ENCODE measurements at places on chromosomes 2 and 18. TPM values are rescaled to one million over a fixed set of nuclear protein-coding genes. Genes with fewer than 3 reads are reported as not detected.

The TMEM37 gene
- not detected for total RNA-seq

- no peak overlapping the region for H3K4me3 ChIP-seq
- no peaks in the 10 kb centered on the region for H3K36me3 ChIP-seq
- DNase-seq = no peak
- no peak overlapping the region for H3K27ac ChIP-seq
Measured at GRCh38 chr18:53950545-53950944, 273.9 kb downstream of the MBD2 start.

The GPATCH11 gene
- total RNA-seq = 13.2 TPM

The SFTPB gene
- total RNA-seq = not detected

GRCh38 chr18:62812242-62812641 lies 96.9 kb downstream of the PHLPP1 start:
- H3K4me3 ChIP-seq = no peak overlapping the region
- no peak for DNase-seq
- H3K27me3 ChIP-seq = no peaks in the 10 kb centered on the region
- H3K36me3 ChIP-seq = no peaks in the 10 kb centered on the region
- peaks cover 2% of the 10 kb centered on the region for H3K4me1 ChIP-seq

The NPPC gene
- total RNA-seq = 18.5 TPM

- H3K27me3 ChIP-seq = peaks cover 5% of the 10 kb centered on the region
- peaks cover 19% of the 10 kb centered on the region for H3K4me1 ChIP-seq
- H3K4me3 ChIP-seq = peak overlapping the region; percentile 64
- no peaks in the 10 kb centered on the region for H3K36me3 ChIP-seq
- peak overlapping the region; percentile 28 for H3K27ac ChIP-seq
Measured at GRCh38 chr2:64296140-64296480, 151.9 kb upstream of the PELI1 start.

- no peak overlapping the region for H3K4me3 ChIP-seq
- peaks cover 5% of the 10 kb centered on the region for H3K27me3 ChIP-seq
- peaks cover 4% of the 10 kb centered on the region for H3K4me1 ChIP-seq
- H3K36me3 ChIP-seq = no peaks in the 10 kb centered on the region
Measured at GRCh38 chr2:65660340-65660739, 227.9 kb upstream of the SPRED2 start.

- no peak overlapping the region for H3K4me3 ChIP-seq
- no peaks in the 10 kb centered on the region for H3K36me3 ChIP-seq
- no peak for DNase-seq
- no peaks in the 10 kb centered on the region for H3K4me1 ChIP-seq
Measured at GRCh38 chr18:60060578-60060977, 160.8 kb downstream of the PMAIP1 start.

DNA sequence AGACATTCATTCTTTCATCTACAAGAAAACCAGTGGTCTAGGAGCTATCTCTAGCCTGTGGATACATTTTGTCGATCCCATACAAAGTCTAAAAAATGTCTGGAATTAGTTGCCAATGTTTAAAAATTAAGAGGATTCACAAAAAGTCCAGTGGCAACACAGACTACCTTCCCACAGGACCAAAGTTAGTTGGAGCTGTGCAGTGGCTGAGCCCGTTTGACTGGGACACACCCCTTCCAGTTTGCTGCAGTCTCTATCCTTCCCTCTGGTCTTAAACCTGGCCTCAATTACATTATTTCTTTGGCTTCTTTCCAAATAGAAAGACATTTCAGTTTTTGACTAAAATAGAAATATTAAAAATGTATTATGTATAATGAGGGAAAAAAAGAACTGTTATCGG lies 18.6 kb downstream of the SLC16A14 start:
- no peak overlapping the region for H3K27ac ChIP-seq
- no peak overlapping the region for H3K4me3 ChIP-seq
- peaks cover 2% of the 10 kb centered on the region for H3K27me3 ChIP-seq
- no peaks in the 10 kb centered on the region for H3K4me1 ChIP-seq

The GAL3ST2 gene
- 0.42 TPM for total RNA-seq

The IL37 gene
- total RNA-seq = not detected

- no peak overlapping the region for H3K27ac ChIP-seq
- H3K4me1 ChIP-seq = peaks cover 4% of the 10 kb centered on the region
- DNase-seq = no peak
- peaks cover 5% of the 10 kb centered on the region for H3K27me3 ChIP-seq
- no peak overlapping the region for H3K4me3 ChIP-seq
Measured at GRCh38 chr18:9992300-9992972, 78.6 kb downstream of the VAPA start.

The GPAT2 gene
- 0.47 TPM for total RNA-seq

The GALNT14 gene
- total RNA-seq = 14.4 TPM

- DNase-seq = no peak
- peaks cover 2% of the 10 kb centered on the region for H3K27me3 ChIP-seq
- no peak overlapping the region for H3K4me3 ChIP-seq
- H3K36me3 ChIP-seq = no peaks in the 10 kb centered on the region
Measured at GRCh38 chr2:60925994-60926740, 44.8 kb downstream of the REL start.

The WDR35 gene
- total RNA-seq = 6.4 TPM

The MAB21L4 gene
- total RNA-seq = not detected

The VSNL1 gene
- total RNA-seq = 6.1 TPM

- H3K36me3 ChIP-seq = no peaks in the 10 kb centered on the region
- no peak for DNase-seq
- H3K27ac ChIP-seq = no peak overlapping the region
- H3K4me3 ChIP-seq = no peak overlapping the region
- no peaks in the 10 kb centered on the region for H3K27me3 ChIP-seq
- peaks cover 4% of the 10 kb centered on the region for H3K4me1 ChIP-seq
Measured at GRCh38 chr2:67841711-67842110, 221.1 kb downstream of the C1D start.

GRCh38 chr2:232773815-232774214 lies 2.5 kb downstream of the KCNJ13 start:
- H3K4me3 ChIP-seq = no peak overlapping the region
- DNase-seq = no peak
- H3K27ac ChIP-seq = no peak overlapping the region
- no peaks in the 10 kb centered on the region for H3K36me3 ChIP-seq

GRCh38 chr2:8680822-8681760 lies 765 bp upstream of the ID2 start:
- no peaks in the 10 kb centered on the region for H3K36me3 ChIP-seq
- H3K27ac ChIP-seq = no peak overlapping the region
- H3K4me3 ChIP-seq = peak overlapping the region; percentile 86
- peak; percentile 60 for DNase-seq
- peaks cover 7% of the 10 kb centered on the region for H3K27me3 ChIP-seq

DNA sequence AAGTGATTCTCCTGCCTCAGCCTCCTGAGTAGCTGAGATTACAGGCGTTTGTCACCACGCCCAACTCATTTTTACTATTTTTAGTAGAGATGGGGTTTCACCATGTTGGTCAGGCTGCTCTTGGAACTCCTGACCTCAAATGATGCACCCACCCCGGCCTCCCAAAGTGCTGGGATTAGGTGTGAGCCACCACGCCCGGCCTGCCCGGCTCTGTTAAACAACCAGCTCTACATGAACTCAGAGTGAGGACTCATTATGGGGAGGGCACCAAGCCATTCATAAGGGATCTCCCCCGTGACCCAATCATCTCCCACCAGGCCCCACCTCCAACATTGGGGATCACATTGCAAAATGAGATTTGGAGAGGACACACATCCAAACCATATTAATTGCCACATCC lies 8.8 kb downstream of the ATIC start:
- no peak overlapping the region for H3K4me3 ChIP-seq
- H3K4me1 ChIP-seq = no peaks in the 10 kb centered on the region
- peaks cover 10% of the 10 kb centered on the region for H3K36me3 ChIP-seq
- H3K27me3 ChIP-seq = no peaks in the 10 kb centered on the region
- DNase-seq = no peak

The CNGA3 gene
- 7.6 TPM for total RNA-seq

DNA sequence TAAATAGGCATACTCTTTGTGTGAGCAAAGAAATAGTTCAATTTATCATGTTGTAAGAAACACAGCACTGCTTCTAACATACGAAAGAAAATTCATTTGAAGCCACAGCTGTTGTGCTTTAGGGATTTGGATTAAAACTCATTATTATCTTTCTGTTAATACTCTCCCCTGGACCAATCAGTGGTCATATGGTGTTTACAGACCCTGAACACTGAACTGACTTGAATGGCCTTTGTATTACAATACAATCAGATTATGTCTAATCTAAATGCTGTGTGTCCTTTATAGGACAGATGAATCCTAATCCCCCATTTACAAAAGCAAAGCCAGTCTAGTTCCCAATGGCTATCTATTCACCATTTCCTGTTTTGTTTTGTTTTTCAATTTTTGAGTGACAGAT lies 36.5 kb downstream of the ZNF385B start:
- no peak for DNase-seq
- no peaks in the 10 kb centered on the region for H3K4me1 ChIP-seq
- no peak overlapping the region for H3K27ac ChIP-seq
- no peaks in the 10 kb centered on the region for H3K36me3 ChIP-seq
- no peaks in the 10 kb centered on the region for H3K27me3 ChIP-seq

- H3K27me3 ChIP-seq = peaks cover 3% of the 10 kb centered on the region
- H3K4me1 ChIP-seq = peaks cover 9% of the 10 kb centered on the region
- no peak for DNase-seq
- H3K27ac ChIP-seq = no peak overlapping the region
- no peak overlapping the region for H3K4me3 ChIP-seq
- H3K36me3 ChIP-seq = peaks cover 2% of the 10 kb centered on the region
Measured at GRCh38 chr2:112709703-112710102, 11.1 kb upstream of the NT5DC4 start.

DNA sequence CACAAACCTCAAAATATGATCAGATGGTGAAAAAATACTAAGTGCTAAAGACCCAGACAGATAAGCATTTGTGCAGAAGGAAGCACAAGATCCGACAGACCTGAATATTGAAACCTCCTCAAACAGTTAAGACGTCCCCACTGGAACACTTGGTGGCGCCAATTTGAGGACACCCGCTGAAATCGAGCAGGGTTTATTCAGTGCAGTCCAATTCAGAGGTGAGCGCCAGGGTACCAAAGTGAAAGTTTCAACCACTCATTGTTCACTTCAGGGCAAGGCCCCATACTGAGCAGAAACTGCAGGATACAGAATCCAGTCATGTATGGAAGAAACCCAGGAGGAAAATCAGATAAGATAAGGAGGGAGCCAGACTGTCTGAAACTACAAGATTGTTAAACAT lies 417.6 kb downstream of the LRRTM4 start:
- no peak overlapping the region for H3K4me3 ChIP-seq
- no peaks in the 10 kb centered on the region for H3K4me1 ChIP-seq
- no peak for DNase-seq
- H3K27me3 ChIP-seq = no peaks in the 10 kb centered on the region
- no peaks in the 10 kb centered on the region for H3K36me3 ChIP-seq
- no peak overlapping the region for H3K27ac ChIP-seq

The CDKL4 gene
- not detected for total RNA-seq

DNA sequence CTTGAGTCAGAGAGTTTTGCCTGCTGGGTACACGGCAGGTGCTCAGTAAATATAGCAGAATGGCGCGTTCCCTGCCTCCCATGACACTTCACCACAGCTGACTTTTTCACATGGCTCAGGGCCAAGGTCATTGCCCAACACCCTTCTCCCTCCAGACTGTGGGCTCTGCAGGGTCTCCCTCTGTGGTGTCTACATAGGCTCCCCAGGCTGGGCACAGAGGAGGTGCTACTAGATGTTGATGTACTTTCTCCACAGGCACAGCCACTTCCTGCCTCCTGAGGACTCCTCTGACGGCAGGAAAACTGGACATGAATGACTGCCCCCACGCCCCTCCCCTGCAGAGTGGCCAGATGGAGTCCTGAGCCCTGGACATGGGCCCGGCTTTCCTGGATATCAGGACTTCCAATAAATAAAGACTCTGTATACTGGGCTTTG lies 4.2 kb downstream of the CHCHD5 start:
- no peak overlapping the region for H3K4me3 ChIP-seq
- H3K36me3 ChIP-seq = peaks cover 4% of the 10 kb centered on the region
- no peak overlapping the region for H3K27ac ChIP-seq
- no peak for DNase-seq

GRCh38 chr2:224159345-224159928 lies 120.4 kb upstream of the SERPINE2 start:
- H3K27me3 ChIP-seq = no peaks in the 10 kb centered on the region
- DNase-seq = no peak
- no peaks in the 10 kb centered on the region for H3K36me3 ChIP-seq
- H3K4me1 ChIP-seq = no peaks in the 10 kb centered on the region

DNA sequence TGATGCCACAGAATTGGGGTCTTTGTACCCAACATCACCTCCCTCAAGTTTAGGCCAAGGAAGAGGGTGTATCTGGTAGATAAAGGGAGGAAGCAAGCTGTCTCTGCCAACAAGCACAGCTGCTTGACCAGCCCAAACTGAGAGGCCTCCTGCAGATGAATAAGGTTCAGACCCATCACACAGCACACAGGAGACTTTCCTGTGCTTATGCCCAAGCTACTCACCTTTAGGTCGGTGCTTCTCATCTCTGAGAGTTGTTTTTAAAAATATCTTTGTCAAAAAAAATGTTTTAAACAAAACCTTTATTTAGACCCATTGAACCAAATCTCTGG lies 24.7 kb upstream of the SP3 start:
- no peaks in the 10 kb centered on the region for H3K36me3 ChIP-seq
- no peak for DNase-seq
- no peak overlapping the region for H3K4me3 ChIP-seq
- no peaks in the 10 kb centered on the region for H3K27me3 ChIP-seq
- H3K4me1 ChIP-seq = peaks cover 30% of the 10 kb centered on the region

GRCh38 chr2:54040685-54041084 lies 69.9 kb upstream of the PSME4 start:
- H3K27me3 ChIP-seq = peaks cover 1% of the 10 kb centered on the region
- H3K27ac ChIP-seq = no peak overlapping the region
- no peak overlapping the region for H3K4me3 ChIP-seq

GRCh38 chr2:30663321-30663720 lies 143.9 kb downstream of the CAPN13 start:
- DNase-seq = no peak
- no peak overlapping the region for H3K4me3 ChIP-seq
- H3K27ac ChIP-seq = no peak overlapping the region
- H3K4me1 ChIP-seq = no peaks in the 10 kb centered on the region

DNA sequence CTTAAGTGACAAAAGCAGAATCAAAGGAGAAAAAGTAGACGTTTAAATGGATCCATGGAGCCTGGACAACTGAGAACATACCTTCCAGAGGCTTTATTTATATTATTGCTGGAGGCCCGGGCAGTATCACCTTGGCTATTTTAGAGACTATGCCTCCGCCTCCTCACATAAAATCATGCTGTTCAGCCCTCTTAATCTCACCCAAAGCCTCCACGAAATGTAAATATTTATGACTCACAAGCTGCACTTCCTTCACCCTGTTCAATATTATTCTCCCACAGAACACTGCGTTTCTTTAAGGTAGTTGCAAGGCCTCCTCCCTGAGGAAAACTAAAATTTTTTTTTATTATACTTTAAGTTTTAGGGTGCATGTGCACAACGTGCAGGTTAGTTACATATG lies 478.6 kb upstream of the ACVR2A start:
- DNase-seq = no peak
- no peak overlapping the region for H3K27ac ChIP-seq
- no peak overlapping the region for H3K4me3 ChIP-seq
- H3K27me3 ChIP-seq = no peaks in the 10 kb centered on the region
- H3K4me1 ChIP-seq = peaks cover 10% of the 10 kb centered on the region

- DNase-seq = no peak
- H3K36me3 ChIP-seq = no peaks in the 10 kb centered on the region
- no peaks in the 10 kb centered on the region for H3K4me1 ChIP-seq
- H3K27me3 ChIP-seq = peaks cover 4% of the 10 kb centered on the region
- H3K27ac ChIP-seq = no peak overlapping the region
Measured at GRCh38 chr2:173370198-173370597, 15.5 kb downstream of the CDCA7 start.

GRCh38 chr2:239762655-239763269 lies 262.4 kb downstream of the NDUFA10 start:
- H3K36me3 ChIP-seq = peaks cover 12% of the 10 kb centered on the region
- peak overlapping the region; percentile 87 for H3K27ac ChIP-seq
- H3K27me3 ChIP-seq = no peaks in the 10 kb centered on the region
- H3K4me1 ChIP-seq = peaks cover 30% of the 10 kb centered on the region
- DNase-seq = no peak
- peak overlapping the region; percentile 11 for H3K4me3 ChIP-seq
